AG04449 (cell line): ENCODE measurements at places on chromosomes 11 and 22.

GRCh38 chr11:69868006-69868810, 49.0 kb upstream of the FGF3 start:
- no peak for DNase-seq

GRCh38 chr22:46429325-46429853, 93.9 kb downstream of the TRMU start:
- no peak for DNase-seq

DNA sequence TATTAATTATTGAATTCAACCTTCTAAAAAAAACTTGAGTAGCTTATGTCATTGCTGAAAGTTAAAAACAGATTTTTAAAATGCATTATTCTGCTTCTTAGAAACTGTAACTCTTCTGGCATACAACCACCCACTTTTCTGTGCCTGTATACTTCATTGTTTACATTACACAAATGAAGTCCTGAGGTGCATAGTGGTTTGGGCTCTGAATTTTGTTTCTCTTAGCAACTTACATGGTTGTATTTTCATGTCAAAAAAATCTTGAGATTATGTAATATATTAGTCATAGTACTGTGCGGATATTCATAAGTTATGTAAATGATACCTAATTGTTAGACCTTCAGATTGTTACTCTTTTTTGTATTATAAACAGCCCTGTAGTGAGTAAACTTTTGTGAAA, 12.2 kb downstream of the SC5D start:
- DNase-seq, result no peak

- DNase-seq, result no peak
Measured at GRCh38 chr11:101864098-101864497, 50.7 kb upstream of the CEP126 start.

DNA sequence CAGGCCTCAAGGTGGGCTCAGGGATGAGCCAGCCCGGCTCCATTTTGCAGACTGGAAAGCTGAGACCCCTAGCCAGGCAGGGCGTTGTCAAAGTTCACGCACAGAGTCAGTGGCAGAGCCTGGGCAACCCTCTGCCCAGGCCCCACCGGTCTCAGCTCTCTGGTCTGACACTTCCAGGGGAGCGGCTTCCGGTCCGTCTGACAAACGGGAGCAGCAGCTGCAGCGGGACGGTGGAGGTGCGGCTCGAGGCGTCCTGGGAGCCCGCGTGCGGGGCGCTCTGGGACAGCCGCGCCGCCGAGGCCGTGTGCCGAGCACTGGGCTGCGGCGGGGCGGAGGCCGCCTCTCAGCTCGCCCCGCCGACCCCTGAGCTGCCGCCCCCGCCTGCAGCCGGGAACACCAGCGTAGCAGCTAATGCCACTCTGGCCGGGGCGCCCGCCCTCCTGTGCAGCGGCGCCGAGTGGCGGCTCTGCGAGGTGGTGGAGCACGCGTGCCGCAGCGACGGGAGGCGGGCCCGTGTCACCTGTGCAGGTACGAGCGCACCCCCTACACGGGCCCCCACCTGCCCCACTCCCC, 36.0 kb downstream of the CD6 start:
- no peak for DNase-seq

GRCh38 chr11:122833846-122834464, 4.3 kb upstream of the CRTAM start:
- no peak for DNase-seq

- DNase-seq, result no peak
Measured at GRCh38 chr11:62678770-62679696, at the start of gene UBXN1. TSS of gene UBXN1 (minus strand) at chr11:62679073. CDS start at chr11:62678923, 150 bp downstream.

DNA sequence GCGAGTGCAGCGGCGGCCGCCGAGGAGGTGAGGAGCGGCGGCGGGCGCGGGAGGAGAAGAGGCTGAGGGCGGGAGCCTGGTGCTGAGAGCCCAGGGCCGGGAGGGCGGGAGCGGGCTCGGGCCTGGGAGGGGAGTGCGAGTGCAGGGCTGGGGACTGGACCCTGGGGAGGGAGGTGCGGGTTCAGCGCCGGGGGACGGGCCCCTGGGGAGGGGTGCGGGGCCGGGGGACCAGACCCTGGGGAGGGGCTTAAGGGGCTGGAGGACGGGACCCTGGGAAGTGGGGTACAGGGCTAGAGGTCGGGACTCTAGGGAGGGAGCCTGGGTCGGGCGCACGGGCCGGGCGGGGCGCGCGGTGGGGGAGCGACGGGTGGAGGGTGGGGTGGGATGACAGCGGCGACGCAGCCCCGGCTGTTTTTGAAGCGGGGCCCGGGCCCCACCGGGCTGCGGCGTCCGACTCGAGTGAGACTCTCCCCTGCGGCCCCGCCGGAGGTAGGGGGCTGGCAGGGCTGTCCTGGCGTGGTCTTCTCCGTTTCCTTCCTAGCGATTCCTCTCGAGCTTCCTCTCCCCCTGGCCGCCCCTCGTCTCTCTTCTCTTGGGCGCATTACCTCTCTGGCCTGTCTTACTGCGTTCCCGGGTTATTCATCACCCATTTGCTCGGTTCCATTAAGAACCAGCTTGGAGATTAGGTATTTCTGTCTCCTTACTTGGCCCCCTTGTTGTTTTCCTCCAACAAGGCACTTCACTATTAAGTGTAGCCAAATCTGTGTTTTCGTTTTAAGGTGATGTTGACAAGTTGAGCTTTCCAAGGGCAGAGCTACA, 754 bp downstream of the NUP50 start:
- DNase-seq, result no peak

GRCh38 chr22:32905400-32905799, 103.9 kb downstream of the TIMP3 start:
- no peak for DNase-seq

GRCh38 chr11:102589047-102589459, 36.1 kb downstream of the MMP20 start:
- DNase-seq, result no peak

- DNase-seq, result no peak
Measured at GRCh38 chr11:132206993-132207392, 836.6 kb downstream of the NTM start.

GRCh38 chr11:2316169-2316962, 14.6 kb downstream of the TSPAN32 start:
- DNase-seq, result no peak

- no peak for DNase-seq
Measured at GRCh38 chr11:130146796-130147195, 12.8 kb upstream of the ST14 start.

DNA sequence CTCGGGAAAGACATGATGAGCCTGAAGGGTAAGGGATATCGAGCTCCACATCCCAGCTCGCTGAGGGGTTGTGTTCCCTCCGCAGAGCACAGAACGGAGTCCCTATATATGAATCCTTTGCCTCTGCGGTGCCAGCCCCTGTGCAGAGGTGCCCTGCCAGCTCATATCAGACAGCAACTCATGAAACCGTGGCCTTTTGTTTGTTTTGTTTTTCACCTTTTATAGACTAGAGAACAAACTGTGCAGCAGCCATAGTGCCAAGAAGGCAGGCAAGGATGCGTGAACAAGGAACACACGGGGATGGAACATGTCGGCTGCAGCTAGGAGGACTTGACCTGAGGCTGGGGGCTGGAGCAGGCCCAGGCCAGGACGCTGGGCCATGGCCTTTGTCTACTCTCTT, 109.8 kb downstream of the PKNOX2 start:
- DNase-seq, result no peak
